GM12892 (cell line): ENCODE measurements at places on chromosomes 5 and 9.

DNA sequence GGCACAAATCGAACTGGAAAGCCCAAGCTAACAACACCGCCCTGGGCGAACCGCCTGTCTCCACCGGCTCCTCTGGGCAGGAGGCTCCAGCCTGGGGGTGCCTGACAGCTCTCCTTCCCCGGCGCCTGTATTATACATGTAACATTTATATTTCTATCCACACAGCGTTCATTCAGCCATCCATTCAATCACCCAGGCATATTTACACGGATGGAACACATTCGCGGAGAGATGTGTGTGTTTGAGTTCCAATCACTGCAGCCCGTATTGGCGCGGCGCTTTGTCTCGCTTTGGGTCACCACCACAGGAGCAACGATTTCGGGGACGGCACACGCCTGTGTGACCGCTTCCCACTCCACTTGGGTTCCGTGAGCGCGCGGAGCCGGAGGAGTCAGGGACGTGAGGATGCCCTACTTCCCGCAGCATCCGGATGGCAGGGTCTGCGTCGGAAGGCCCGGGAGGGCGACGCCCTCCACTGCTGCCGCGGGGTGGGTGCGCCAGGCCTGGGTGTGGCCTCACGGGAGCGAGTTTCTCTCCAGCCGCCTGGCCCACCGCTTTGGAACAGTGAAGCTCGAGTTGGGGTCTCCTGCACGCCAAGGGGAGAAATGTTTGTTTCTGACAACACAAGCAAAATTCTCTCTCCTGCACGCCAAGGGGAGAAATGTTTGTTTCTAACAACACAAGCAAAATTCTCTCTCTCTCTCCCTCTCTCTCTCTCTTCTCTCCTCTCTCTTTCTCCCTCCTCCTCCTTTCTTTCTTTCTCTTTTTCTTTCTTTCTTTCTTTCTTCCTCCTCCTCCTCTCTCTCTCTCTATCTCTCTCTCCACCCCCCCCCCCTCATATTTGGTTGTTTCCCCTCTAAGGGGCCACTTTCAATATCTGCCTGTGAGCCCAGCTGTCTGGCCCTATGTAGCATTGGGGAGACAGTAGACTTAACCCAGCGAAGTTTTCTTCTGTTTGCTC lies 1.1 kb upstream of the SV2C start:
- no peak for DNase-seq

DNA sequence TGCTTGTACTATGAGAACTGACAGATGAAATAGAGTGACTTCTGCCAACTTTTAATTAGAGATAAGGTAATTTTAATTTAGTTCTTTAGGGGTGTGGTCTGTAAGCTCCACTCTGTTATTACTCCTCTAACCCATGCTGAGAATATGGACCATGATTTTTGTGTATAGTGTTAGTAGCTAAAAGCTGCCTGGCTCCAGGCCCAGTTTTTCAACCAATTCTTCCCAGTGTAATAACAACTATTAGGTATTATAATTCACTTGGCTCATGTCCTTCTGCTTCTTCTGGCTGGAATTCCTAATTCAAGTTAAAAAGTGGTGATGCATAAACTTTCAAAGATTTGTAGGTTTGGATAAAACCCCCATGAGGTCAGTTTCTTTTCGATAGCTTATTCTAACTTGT lies 216.3 kb downstream of the ISL1 start:
- no peak for DNase-seq

DNA sequence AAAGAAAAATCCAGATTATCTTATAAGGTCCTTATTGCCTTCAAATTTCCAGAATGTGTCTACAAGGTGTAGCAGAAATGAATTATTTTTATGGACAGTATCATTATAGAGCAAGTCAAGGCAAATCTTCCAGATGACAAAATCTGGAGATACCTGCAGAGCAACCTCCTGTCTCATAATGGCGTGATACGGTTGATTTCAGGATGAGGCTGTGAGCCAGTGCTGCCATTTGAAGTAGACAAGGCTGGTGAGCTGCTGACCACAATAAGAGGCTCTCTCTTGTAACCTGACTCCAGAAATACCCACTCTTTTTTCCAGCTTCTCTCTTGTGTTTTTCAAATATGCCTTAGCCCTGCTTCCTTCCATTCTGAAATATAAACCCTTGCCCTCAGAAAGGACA lies 108.2 kb downstream of the HTR1A start:
- DNase-seq, result no peak

DNA sequence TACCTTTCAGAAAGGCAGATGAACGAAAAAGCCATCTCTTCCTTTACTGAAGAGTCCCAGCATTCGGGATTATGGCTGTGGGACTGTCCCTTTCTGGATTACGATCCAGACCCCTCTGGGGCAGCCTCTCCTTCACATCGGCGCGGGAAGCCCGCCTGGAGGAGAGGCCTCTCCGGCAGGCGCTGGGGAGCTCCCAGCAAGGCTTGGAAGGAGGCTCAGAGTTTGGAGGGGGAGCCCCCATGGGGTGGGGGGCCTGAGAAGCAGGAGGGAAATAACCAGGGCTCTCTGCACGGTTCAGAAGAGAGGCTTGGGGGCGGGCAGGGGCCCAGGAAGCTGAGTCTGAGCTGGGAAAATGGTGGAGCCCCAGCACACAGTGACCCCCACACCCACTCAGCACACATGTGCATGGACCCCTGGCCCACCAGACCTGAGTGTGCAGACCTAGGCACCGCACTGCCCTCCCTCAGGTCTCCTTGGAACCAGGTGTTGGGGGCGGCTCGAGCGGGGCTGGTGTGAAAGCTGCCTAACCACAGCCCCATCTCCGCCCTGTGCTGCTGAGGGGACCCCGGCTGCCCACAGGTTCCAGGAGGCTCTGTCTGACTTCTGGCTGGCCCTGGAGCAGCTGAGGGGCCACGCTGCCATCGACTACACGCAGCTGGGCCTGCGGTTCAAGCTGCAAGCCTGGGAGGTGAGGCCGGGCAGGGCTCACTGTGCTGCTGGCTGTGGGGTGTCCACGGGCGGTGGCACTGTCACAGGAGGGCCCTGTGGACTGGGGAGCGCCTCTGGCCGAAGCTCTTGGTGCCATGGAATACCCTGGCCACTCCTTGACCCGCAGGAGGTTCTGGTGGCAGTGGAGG lies 4.5 kb downstream of the NOXA1 start:
- DNase-seq, result no peak

DNA sequence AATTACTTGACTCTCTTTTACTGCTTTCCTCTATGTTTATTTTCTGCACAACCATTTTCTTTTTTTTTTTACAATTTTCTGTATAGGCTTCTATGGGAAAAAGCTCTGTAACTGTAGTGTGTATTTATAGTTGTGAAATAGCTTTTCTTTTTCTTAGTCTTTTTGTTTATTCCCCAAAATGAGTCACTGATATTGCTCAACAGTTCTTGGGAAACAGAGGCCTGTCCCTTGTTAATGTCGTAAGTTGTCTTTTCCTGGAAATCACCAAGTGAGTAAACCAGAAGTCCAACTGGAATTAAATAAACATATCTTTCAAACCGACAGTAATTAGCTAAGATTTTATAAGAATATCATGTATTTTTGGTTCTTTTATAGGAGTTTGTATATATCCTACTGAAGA lies 325.1 kb upstream of the PRR16 start:
- DNase-seq, result no peak
